ENCODE measurements at places on chromosomes 13 and 19.

DNA sequence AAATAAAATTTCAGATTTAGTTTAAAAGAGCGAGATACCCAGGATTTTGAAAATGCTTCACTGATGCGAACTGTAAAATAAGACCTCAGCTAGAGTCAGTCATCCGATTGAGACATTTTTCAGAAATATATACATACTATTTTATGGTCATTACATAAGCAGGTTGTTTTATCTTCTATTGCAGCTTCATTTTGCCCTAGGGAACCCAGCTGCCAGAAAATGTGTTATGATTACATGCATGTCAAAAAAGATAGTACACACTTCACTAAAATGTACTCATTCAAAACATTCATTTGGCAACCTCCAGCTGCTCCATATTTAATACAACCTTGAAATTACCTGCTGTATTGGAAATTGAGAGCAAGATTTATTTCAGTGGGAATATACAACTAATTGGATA lies 483.8 kb upstream of the SLITRK6 start:
- no peak for DNase-seq

GRCh38 chr19:5968431-5969373 lies 9.2 kb downstream of the RANBP3 start:
- DNase-seq = no peak

DNA sequence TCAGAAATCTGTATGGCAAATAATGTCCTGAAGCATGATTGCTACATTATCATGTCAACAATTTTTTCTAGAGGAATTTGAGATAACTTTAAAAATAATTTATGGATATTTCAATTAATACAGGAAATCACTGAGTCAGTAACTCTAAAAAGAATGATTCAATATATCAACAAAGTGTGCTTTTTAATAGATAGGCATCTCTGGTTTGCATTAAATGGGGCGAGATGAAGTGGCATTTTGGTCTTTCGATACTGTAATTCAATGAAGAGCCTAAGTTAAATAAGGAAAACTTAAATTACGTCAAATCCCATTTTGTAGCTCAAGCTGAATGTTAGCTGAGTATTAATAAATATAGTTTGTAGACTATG lies 342.8 kb downstream of the DACH1 start:
- DNase-seq = no peak

- DNase-seq = no peak
Measured at GRCh38 chr19:53246498-53246897, 8.2 kb downstream of the ZNF677 start.

- DNase-seq = no peak
Measured at GRCh38 chr13:28498481-28499115, 3.7 kb upstream of the FLT1 start.

DNA sequence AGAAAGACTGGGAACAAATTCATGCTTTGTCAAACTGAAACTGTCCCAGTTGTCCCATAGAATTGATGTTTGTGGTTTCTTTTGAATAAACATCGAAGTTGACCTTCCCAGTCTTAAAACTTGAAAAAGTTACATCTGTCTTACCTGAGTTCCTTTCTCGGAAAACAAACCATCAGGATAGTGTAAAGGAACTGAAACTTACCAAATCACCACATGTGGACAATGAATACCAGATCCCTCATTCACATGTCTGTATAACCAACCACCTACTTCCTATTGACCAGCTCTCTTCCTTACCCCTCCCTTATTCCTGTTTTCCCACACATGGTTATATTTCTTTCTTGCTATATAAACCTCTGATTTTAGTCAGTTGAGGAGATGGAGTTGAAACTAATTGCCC lies 791.7 kb upstream of the PCDH20 start:
- no peak for DNase-seq

GRCh38 chr19:14091813-14092462 lies 1.4 kb upstream of the SAMD1 start:
- no peak for DNase-seq

DNA sequence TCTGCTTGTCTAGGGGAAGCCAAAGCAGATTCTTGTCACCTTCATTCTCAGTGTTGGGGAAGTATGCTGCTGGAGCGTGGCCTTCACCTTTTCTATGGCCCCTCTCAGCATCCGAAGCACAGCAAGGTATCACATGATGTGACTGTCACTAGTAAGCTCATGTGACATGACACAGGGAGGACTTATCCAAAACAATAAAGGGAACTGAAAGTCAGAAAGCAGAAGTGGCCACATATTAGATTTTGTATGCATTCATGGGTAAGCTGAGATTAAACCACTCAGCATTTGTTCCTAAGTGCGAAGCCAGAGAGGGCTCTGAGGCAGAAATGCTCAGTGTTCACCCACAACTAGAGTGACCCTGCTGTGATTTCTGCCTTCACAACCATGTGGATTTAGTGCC lies 72.8 kb upstream of the PCDH8 start:
- DNase-seq = no peak

DNA sequence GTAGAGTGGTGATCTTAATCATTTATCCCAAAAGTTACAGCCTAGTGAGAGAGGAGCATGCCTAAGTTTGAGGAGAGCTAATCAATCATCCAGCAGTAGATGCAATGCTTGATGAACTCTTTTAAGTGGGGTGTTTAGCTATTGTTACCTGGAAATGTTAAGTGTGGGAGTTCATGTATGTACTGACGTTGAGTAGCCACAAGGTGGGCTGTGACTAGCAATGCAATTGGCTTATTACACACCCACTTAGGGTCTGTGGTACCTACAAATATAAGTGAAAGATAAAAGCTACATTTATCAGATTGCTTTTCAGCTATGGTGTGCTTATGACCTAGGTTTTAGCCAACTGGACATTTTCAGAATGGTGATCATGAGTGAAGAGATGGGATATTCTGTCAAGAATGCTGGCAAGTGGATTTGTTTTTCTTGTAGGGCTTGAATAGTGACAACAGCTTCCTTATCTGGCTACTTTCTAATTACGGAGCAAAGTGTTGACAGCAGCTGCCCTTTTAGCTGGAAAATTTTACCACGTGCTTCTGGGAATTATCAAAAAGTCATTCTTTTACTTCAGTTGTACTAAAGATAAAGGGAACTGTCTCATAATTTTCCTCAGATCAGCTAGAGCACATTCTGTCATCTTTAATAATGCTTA lies 170.6 kb downstream of the POSTN start:
- no peak for DNase-seq

GRCh38 chr19:10855879-10856522 lies 7.8 kb downstream of the C19orf38 start:
- DNase-seq = no peak

DNA sequence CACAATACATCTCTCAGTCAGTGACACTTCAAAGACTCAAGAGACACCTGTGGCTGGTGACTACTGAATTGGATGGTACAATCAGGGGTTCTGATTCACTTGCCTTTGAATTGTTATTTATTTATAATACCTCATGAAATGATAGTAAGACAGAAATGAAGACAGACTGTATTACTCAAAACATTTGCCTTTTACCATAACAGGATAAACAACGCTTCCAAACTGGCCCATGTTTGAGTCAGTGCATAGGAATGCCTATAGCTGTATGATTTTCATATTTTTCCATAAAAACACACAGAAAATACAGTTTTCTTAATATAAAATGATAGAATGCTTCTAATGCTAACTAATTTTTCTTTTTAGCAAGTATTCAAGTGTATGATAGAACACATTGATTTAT lies 59.5 kb upstream of the FGF14 start:
- no peak for DNase-seq

GRCh38 chr13:37168151-37168550 lies 62.7 kb upstream of the CSNK1A1L start:
- DNase-seq = no peak

- no peak for DNase-seq
Measured at GRCh38 chr19:11005521-11005920, 44.7 kb downstream of the SMARCA4 start.

GRCh38 chr19:18304458-18305310 lies 18.2 kb downstream of the LSM4 start:
- DNase-seq = peak; percentile 91

GRCh38 chr13:31192306-31192705 lies 7.5 kb upstream of the B3GLCT start:
- no peak for DNase-seq

- no peak for DNase-seq
Measured at GRCh38 chr19:50873056-50873455, at the start of gene KLK2. Gene KLK2 (plus strand): TSS chr19:50873439. CDS start chr19:50873474, 35 bp downstream.

- no peak for DNase-seq
Measured at GRCh38 chr19:35832054-35832453, 19.4 kb upstream of the PRODH2 start.

GRCh38 chr19:30046522-30046921 lies 104.5 kb downstream of the URI1 start:
- DNase-seq = no peak

DNA sequence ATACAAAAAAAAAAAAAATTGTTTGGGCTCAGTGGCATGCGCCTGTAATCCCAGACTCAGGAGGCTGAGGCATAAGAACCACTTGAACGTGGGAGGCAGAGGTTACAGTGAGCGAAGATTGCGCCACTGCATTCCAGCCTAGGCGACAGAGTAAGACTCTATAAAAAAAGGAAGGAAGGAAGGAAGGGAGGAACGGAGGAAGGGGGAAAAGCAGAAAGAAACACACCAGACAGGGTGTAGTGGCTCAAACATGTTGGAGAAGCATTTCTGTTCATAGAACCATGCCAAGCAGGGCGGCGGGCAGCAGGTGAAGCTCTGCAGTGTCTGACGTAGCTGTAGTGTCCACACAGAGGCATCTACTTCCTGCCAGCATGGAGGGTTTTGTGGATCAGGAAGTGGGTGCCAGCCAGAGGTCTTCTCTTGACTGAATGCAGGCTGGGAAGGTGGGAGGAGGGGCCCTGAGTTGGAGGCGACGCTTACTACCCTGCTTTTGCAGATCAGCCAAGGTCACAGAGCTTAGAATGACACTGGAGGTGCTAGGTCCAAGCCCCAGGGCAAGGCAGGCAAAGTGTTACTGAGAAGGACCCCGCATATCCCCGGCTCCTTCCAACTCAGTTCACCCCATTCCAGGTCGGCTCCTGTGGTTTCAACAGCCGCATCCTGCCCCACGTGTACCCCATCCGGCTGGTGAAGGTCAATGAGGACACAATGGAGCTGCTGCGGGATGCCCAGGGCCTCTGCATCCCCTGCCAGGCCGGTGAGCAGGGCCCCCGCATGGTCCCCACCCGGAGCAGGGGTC lies 11.6 kb upstream of the PGLS start:
- DNase-seq = no peak

- DNase-seq = no peak
Measured at GRCh38 chr19:56314018-56314380, 640 bp downstream of the ZSCAN5A start.

DNA sequence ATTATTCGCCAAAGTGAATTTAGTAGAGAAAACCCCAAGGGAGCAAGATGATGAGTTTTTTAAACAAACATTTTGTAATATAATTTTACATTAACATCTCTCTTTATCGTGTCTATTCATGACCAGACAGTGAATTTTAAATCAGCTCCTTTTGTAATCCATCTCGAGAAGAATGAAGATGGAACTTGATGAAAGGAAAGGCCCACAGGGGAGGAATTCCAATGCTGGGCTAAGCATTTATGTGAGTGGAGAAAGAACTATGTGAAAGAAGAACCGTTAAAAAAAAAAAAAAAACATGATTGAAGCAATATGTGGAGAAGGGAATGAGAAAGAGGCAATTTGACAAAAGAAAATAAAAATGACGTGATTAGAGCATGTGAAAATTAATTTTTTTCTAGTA lies 170.6 kb downstream of the KCTD12 start:
- no peak for DNase-seq

- DNase-seq = no peak
Measured at GRCh38 chr19:12727745-12728433, 4.2 kb upstream of the TNPO2 start.

DNA sequence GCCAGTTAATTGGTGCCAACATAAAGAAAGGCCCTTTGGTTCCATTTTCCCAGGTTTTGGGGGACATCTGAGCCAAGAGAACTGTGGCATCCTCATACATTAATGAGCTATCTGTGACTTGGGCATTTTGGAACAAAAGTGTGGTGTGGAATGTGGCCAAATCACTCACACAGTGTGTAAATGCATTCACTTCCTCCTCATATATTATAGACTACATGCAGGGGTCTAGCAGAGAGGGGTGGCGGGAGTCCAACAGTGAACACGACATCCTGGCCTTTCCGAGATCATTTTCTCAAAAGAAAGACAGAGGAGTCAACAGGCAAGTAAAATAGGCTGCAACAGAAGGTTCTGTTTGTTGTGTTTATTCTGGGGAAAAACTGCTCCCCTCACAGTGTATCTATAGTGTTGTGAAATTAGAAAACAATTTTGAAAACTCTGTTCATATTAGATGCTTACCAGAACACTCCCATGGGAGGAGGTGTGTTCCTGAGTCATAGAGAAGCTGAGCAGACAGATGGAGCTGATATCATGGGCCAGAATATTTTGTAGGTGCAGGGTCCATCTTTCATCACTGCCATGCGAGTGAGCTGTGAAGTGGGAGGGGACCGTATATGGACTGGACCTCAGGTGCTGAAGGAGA lies 36.9 kb downstream of the PABPC3 start:
- no peak for DNase-seq

DNA sequence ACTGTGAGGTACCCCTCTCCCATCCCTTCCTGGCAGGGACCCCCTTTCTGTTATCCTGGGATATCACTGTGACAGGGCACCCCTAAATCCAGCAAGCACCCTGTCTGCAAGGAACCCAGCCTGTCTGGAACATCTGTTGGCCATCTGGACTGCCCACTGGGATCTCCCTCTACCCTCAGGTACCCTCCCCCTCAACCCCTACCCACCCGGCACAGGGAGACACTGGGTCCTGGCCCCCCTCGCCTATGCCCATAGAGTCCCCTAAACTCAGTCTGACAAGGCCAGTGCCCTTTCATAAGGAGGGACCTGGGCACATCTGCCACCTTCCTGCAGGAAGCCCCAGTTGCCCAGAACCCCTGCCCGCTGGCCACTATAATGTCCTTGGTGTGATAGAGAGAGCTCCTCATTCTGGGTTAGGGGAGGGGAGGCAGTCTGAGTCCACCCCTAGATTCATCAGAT lies 2.8 kb upstream of the SLC27A5 start:
- DNase-seq = no peak

DNA sequence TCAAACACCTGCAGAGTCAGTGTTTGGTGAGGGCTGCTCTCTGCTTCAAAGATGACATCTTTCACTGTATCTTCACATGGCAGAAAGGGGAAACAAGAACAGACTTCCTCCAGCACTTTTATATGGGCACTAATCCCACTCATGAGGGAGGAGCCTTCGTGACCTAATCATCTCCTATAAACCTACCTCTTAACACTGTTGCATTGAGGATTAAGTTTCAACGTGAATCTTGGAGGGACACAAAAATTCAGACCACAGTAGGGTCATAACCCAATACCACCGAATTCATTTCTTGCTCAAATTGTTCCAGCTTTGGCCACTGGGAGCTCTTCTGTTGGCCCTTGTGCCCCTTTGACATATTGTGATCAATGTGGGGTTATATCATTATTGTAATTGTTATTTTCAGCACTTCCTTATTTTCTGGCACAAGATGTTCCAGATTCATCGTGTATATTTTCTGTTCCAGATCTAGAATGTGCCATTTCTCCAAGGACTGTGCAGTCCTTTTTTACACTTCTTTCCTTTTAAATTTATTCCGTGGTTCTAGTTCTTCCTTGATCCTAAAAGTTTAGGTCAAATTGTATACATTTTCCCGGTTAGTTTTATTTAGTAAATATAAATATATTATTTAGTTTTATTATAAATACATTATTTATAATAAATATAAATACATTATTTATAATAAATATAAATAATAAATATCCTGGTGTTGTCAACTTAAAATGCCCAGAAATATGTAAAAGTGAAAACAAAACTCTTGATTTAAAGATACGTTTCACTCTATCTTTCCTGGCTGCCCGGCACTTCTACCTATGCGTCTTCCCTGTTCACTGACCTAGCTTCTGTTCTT lies 35.5 kb upstream of the IGFL4 start:
- no peak for DNase-seq

Data from left hindlimb (tissue), 1 donor.